Right ventricle myocardium superior (tissue), 1 donor: ENCODE measurements at places on chromosomes 1 and 21.

- DNase-seq: no peak
Observed at GRCh38 chr1:221991221-221991620, 249.3 kb upstream of the DUSP10 start.

DNA sequence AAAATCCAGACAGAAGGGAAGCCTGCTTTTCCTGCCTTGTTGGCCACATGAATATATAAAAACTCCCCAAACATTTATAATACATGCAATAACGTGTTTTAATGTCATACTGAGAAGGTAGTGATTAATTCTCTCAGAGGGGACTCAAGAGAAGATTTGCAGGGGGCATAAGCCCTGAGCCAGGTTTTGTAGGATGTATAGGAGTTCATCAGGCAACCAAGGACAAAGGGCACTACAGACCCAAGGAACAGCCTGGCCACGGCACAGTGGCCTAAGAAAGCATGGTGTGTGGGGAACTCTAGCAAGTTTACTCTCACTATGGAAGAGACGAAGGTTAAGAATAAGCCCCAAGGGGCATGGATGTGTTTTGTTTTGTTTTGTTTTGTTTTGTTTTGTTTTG, 15.4 kb upstream of the TNNI1 start:
- no peak for DNase-seq

GRCh38 chr1:61081686-61082310, 563 bp upstream of the NFIA start:
- DNase-seq: peak; percentile 61

- DNase-seq: no peak
Observed at GRCh38 chr1:24294228-24294672, 24.9 kb upstream of the GRHL3 start.

GRCh38 chr1:20184481-20184900, 1.4 kb upstream of the UBXN10 start:
- DNase-seq: no peak

GRCh38 chr21:24023936-24024335, 1583.3 kb downstream of the MRPL39 start:
- no peak for DNase-seq

- no peak for DNase-seq
Observed at GRCh38 chr21:16116798-16117197, 387.0 kb downstream of the USP25 start.

DNA sequence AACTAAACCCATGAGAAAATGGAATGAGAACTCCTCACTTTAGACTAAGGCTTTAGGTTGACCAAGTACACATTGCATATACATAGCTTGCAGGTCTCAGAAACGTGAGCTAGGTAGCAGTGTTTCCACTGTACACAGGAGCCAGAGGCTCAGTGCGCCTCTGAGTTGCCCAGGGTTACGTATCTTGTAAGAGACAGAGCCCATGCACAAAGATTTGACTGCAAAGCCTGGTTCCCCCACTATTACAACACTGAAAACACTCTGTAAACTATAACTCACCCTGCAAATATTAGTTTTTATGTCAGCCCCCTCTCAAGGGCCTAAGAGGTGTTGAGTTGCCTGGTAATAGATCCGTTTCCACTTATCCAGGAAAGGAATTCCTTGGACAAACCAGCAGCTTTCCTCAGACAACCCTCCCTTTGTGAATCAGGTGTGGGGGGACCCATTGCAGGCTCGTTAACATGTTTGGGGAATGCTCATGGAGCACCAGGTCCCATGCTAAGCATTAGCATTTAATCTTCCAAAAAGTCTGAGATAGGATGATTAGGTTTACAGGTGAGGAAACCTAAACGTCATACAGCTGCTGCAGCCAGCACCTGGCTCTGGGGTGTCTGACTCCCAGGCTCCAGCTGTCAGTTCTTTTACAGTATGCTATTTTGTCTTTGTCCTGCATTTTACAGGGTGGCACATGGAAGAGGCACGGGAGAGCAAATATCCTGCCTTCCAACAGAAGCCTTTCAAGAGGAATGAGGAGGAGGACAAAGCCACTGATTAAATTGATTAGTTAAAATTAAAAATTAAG, 25.7 kb downstream of the TENT5C start:
- no peak for DNase-seq

- no peak for DNase-seq
Observed at GRCh38 chr1:22218618-22219250, 75.8 kb upstream of the WNT4 start.

GRCh38 chr21:35924714-35925301, 135.5 kb downstream of the SETD4 start:
- no peak for DNase-seq

DNA sequence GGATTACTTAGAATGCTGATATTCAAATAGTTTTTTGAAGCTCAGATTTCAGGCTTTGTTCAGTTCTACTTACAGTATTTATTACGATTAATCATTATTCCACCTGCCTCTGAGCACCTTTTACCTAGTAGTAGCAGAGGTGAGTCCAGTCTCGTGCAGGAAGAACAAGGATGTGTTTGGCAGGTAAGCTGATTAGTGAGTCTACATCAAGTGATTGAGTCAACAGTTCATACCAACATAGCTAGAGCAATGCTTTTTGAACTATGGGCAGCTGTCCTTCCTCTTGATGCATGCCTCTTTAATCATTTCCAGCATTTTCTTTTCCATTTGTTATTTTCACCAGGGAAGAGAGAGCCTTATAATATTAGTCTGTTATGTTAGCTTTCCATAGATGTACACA, 838.9 kb downstream of the USP25 start:
- DNase-seq: no peak

DNA sequence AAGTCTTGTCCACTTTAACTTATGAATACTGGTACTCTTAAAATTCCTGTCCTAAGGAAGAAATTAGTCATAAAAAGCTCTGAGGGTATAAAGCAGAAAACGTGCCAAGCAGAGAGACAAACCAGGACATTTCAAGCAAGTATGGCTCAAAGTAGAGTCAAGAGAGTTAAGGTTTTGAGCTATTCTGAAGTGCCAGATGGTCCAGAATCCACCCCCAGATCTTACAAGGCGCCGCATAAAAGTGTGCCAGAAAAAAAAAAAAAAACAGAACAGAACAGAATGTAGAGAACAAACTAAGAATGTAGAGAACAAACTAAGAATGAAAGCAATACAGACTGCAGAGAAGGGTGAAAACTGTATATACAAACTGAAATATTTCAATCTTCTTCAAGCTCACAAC, 12.5 kb downstream of the EPS15 start:
- no peak for DNase-seq
